ENCODE measurements at places on chromosomes 1 and 21.

DNA sequence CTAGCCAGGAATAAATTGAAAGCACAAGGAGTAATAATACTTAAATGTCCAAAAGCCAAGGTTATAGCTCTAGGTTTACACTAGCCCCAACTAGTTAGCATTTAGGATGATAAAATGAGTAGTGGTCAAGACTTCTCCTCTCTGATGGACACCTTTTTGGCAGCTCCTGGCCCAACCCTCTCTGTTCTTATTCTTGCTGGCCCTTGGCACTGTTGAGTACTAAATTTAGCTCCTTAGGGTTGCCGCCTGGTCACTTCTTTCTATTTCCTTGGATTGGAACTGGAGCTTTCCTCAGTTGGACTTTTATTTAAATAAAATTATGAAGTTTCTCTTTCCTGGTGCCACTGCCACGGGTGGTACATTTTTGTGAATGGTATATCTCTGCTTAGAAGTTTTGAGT lies 28.3 kb downstream of the ARID1A start:
- DNase-seq, result no peak

GRCh38 chr21:36310016-36310415 lies 10.0 kb upstream of the MORC3 start:
- no peak for DNase-seq

GRCh38 chr1:9280015-9280860 lies 12.5 kb upstream of the SPSB1 start:
- DNase-seq, result peak; percentile 27

DNA sequence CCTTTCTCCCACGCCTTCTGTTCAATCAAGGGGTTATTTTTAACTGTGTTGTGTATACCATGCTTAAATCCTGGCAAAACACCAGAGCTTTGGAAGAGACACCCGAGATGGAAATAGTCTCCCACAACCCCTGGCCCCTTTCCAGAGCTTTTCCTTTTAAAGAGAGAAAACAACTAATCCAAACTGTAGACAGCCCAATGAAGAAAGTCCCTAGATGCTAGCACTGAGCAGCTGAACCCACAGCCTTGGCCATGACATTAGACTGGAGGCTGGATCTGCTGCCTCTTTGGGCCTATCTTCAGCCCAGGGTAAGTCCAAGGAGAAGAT lies 64.9 kb upstream of the ARTN start:
- DNase-seq, result no peak

GRCh38 chr1:82086739-82087138 lies 286.0 kb downstream of the ADGRL2 start:
- DNase-seq, result no peak

DNA sequence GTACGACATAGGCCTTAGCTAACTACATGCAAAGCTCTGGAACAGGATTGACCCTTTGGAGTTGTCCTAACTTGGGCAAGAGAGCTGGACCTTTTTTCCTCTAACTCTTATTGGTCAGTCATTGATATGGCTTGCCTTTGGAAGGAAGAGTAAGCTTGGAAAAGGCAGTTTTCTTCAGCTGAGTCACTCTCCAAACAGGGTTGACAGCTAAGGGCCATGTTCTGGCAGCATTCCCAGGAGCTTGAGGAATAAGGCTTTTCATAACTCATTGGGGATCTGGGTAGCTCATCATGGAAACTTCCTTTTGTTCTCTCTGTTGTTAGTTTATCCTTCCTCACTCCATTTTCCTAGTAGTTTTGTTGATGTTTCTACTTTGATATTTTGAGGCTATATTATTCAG lies 14.5 kb upstream of the ERRFI1 start:
- no peak for DNase-seq

GRCh38 chr1:25821112-25821476 lies 1.3 kb downstream of the MTFR1L start:
- no peak for DNase-seq

DNA sequence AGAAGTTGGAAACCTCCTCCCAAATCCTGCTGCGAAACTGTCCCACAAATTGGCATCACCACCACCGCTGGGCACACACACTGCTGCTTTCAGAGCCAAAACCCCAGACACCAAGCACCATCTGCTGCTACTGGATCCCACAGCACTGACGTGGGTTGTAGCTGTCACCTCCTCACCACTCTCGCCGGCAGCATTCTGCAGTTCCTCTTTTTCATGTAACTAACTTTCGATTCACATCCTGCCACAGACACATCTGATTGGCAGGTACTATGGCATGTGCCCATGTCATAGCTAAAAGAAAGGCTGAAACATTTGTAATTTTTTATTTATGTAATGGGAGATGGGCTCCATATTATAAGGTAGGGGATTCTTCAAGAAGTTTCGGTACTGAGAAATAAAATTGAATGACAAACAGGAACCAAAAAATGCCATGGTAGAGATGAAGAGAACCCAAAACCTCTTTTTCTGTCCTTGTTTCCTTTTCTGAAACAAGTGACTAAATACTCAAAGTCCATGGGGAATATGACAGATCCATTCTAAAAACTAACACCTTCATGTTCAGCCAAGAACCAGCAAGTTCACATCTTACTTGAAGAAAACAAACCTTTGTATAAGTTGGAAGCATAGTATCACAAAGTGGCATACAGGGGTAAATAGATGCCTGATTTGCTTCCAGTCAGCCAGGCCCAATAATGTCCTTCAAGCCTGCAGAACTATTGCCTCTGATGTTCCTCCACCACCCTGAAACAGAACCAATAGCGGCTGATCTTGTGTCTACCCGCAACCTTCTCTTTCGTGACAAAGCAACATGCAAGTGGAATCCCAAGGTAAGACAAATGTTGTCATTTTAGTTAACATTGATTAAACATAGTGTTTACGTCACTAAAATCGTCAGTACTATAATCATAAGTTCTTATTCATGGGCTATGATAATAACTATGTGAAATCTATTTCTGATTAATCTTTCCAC lies 26.6 kb upstream of the RGS13 start:
- DNase-seq, result peak; percentile 28

GRCh38 chr1:84689514-84690396 lies 506 bp downstream of the SSX2IP start:
- no peak for DNase-seq

DNA sequence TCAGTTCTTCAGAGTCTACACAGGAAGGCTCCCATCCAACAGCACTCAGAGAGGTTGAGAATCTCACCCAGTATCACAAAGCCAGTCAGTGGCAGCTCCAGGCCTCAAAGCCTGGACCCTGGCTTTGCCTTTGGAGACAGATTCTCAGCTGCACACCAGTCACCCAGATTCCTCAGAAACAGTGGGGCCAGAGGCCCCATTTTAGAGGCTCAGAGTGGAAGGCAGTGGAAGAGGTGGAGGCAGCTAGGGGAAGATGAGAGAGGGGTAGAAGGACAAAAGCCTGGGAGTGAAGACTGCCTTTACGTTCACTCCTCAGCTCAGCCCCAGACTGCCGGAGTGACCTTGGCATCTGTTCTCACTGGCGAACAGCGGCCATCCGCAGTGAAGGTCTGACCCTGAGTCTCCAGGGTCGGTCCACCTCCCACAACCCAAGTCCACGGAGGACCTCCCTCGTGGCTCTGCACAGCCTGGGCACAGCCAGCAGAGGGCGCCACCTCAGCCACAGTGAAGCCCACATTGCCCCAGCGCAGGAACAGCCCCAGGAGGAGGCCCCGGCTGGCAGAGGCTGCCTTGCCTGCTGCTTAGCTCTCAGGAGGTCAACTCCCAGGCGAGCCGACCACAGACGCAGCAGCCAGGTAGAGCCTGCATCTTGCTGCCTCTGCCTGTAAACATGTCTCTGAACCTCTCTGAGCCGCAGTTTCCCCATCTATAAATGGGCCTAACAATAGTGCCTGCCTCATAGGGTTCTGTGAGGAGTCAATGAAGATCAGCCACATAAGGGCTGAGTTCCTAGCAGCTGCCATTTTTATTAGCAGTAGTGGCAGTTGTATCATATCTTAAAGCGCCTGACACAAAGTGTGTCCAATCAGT lies 5.9 kb upstream of the FNDC5 start:
- no peak for DNase-seq

GRCh38 chr1:186503190-186503589 lies 42.3 kb upstream of the PDC start:
- DNase-seq, result no peak

GRCh38 chr1:33965086-33965485 lies 101.2 kb downstream of the HMGB4 start:
- DNase-seq, result no peak

DNA sequence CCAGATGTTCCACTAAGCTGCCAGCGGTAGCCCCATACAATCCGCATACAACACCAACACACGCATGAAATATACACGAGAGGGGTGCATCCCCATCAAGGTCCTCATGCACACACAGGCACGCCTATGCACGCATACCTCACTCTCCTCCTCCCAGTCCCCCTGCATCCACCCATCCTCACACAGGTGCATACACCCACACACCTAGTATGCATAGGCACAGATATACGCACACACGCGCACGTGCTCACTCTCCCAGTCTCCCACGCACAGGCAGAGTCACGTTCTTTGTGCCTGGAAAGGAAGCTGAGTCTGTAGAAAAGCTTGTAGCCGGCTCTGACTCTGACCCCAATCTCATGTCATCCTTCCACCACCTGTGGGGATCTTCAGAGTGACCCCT lies 16.9 kb upstream of the PADI2 start:
- no peak for DNase-seq

- no peak for DNase-seq
Measured at GRCh38 chr21:35026153-35026500, 23.0 kb downstream of the RUNX1 start.

- DNase-seq, result no peak
Measured at GRCh38 chr1:216914974-216915373, 191.7 kb upstream of the ESRRG start.

GRCh38 chr1:154483941-154484803 lies 17.8 kb upstream of the TDRD10 start:
- DNase-seq, result no peak
